Left renal pelvis (tissue), 4 donors: ENCODE measurements at places on chromosomes 12 and 14. TPM values are rescaled to one million over a fixed set of nuclear protein-coding genes. Genes with fewer than 3 reads are reported as not detected.

- DNase-seq: no peak
Measured at GRCh38 chr14:75170772-75171171, 5.6 kb downstream of the TMED10 start.

DNA sequence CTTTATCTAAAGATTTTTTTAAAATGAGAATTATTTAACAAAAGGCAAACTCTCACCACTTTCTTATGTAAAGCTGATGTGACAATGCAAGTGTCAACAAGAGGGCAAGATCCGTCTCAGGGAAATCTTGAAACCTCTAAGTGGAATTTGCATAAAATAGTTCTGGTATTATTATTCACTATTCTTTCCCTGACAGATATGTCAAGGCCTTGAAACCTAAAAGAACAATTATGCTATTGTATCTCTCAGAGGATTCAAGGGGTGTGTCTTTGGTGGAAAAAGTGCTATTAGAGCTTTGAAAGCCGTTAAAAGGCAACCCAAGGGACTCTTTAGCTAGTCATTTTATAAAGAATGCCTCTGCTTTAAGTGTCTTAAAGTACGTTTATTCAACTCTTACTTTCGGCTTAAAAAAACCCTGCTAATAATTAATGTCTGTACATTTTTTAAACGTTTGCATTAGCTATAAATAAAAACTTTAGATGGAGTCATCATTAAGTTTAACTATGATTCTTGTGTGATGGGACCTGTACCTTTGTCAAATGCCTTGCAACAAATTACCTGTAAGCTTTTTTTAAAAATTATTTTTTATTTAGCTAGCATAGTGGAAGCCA, 585.5 kb downstream of the VRK1 start:
- DNase-seq: no peak

GRCh38 chr12:104888481-104888880, 69.6 kb downstream of the SLC41A2 start:
- DNase-seq: no peak

DNA sequence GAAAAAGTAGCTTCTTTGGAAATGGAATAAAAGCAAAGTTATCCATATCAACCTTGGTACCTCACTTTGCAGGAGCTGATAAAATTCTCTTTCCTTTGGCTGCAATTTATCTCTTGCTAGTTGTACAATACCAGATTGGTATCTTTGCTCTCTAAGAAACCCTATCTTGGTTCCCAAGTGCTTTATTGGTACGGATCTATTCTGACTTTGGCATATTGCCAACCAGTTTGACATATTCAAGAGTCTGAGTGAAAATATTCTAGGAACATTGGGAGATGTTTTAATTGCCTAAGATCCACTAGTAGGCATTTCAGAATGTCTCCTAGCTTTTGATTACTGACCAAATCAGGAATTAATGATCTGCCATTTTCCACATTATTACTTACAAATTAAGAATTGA, 167.2 kb upstream of the ATP2B1 start:
- DNase-seq: no peak

DNA sequence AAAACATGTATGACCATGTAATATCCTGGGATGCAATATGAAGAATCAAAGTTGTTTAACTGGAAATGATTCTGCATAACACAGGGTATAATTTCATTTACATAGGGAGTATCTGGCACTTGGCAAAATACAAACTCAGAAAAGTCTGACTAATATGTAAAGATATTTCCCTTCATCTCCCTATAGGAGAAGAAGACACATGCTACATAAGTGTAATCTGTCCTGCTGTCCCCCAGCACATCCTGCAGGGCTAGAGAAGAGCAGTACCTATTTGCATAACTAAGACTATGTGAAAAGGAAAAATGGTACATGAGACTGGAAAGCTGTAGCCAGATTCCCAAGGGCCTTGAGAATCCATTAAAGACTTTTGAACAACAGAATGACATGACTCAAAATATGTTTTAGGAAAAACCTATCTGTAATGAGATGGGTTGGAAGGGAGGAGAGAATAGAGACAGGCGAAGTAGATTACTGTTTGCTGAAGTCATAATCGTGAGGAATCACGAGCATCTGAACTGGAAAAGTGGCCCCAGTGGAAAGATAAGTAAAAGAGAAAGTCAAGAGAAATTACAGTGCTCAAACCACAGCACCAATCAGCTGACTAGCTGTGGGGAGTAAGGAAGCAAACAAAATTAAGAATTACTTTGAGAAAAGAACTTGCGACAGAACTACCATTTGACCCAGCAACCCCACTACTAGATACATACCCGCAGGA, 155.1 kb upstream of the HMGA2 start:
- DNase-seq: no peak

- DNase-seq: no peak
Measured at GRCh38 chr12:4003576-4003975, 130.4 kb upstream of the PARP11 start.

DNA sequence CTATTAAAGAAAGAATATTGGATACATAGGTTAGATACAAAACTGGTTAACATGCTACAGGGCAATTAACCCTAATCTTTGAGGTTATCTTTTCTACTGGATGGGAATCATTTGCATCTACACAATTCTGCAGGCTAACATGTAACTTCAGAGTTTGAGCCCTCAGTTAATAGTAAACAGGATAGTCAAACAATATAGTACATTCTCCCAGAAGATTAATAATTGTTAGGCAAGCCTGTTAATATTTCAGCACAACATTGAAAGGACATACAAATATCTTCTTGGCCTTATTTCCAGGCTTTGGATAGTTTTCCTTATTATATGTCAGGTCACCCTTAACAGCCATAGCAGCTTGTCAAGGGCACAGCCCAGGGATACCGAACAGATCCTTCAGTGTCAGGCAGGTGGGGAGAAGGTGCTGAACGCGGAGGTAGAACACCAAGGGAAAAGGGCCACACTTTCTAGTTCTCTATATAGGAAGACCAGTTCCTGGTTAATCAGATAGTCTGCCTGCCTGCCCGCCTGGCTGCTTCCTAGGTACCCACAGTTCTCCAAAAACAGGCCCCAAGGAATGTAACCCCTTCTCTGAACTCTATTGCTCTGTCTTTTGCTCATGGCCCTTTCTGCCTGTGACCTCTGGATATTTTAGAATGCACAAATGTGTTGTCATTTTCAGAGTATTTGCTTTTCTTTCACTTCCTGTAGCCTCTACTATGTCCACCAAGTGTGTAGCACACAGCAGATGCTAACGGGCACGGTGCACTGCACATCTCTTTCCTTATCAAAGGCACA, 256.0 kb downstream of the PCNX1 start:
- no peak for DNase-seq

DNA sequence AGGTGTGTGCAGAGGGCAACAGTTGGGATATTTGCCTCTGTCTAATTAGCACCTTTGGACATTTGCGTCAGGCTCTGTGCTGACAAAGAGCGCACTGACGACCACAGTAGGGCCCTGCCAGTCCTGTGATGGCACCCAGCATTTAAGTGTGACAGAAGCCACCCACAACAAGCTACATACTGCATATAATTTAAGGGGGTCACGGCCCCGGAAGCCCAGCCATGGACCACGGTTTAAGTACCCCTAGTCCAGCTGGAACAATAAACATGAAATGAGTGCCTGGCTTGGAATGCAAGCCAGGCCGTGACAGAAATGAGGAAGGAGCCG, 16.8 kb upstream of the DYNC1H1 start:
- DNase-seq: no peak

The GPR84 gene
- 0.26 TPM for polyA plus RNA-seq

The RIC8B gene
- 29.3 TPM for polyA plus RNA-seq

The RND1 gene
- 3.1 TPM for polyA plus RNA-seq

The B3GNT4 gene
- polyA plus RNA-seq: 1.6 TPM
